Diencephalon (tissue), 1 donor: ENCODE measurements at places on chromosomes 12 and 14. TPM values are rescaled to one million over a fixed set of nuclear protein-coding genes. Genes with fewer than 3 reads are reported as not detected.

KRT4 gene
- total RNA-seq: not detected

KRT85 gene
- not detected for total RNA-seq

TMEM119 gene
- 2.8 TPM for total RNA-seq

KRT80 gene
- total RNA-seq: not detected

KRT6C gene
- not detected for total RNA-seq

LRFN5 gene
- 108 TPM for total RNA-seq

OR4E2 gene
- total RNA-seq: not detected

GPD1 gene
- 12.2 TPM for total RNA-seq

INHBC gene
- total RNA-seq: not detected

PLEKHD1 gene
- total RNA-seq: 0.23 TPM

USP44 gene
- 4.4 TPM for total RNA-seq

RNASE4 gene
- total RNA-seq: 1.2 TPM

LBHD2 gene
- total RNA-seq: 1.2 TPM

TAS2R7 gene
- total RNA-seq: 0.69 TPM

AMN gene
- total RNA-seq: 0.23 TPM

KLHL33 gene
- total RNA-seq: 0.23 TPM

MANSC1 gene
- 3.7 TPM for total RNA-seq

CISTR gene
- total RNA-seq: not detected

PAPOLA gene
- 229 TPM for total RNA-seq

CD163L1 gene
- total RNA-seq: 4.4 TPM

MMP17 gene
- total RNA-seq: 41.5 TPM

MMP19 gene
- total RNA-seq: not detected

LMNTD1 gene
- 4.6 TPM for total RNA-seq
